ENCODE measurements at places on chromosomes 5 and 9. TPM values are rescaled to one million over a fixed set of nuclear protein-coding genes. Genes with fewer than 3 reads are reported as not detected.

The IL7R gene
- total RNA-seq, result 4.0 TPM

The C9orf153 gene
- not detected for total RNA-seq

The PCDHGA8 gene
- 1.0 TPM for total RNA-seq

The SPATA6L gene
- total RNA-seq, result 2.5 TPM

The CYSRT1 gene
- total RNA-seq, result 3.8 TPM

The THOC3 gene
- 41.6 TPM for total RNA-seq

The IFNW1 gene
- not detected for total RNA-seq

The MARCOL gene
- total RNA-seq, result not detected

The ANKS6 gene
- 25.7 TPM for total RNA-seq

The GPR21 gene
- not detected for total RNA-seq

The AJM1 gene
- 0.75 TPM for total RNA-seq

The LHX3 gene
- total RNA-seq, result not detected

The CACNA1B gene
- total RNA-seq, result 0.84 TPM

The EXD3 gene
- total RNA-seq, result 8.6 TPM

The MLANA gene
- total RNA-seq, result not detected

The IL31RA gene
- not detected for total RNA-seq

The KCNMB1 gene
- 0.04 TPM for total RNA-seq

The FGF1 gene
- 12.1 TPM for total RNA-seq

The STPG3 gene
- not detected for total RNA-seq

The GFPT2 gene
- 4.0 TPM for total RNA-seq

The PFN3 gene
- not detected for total RNA-seq

The PCA3 gene
- not detected for total RNA-seq

The C9 gene
- total RNA-seq, result not detected

The SLIT3 gene
- total RNA-seq, result 5.0 TPM

The IL5 gene
- not detected for total RNA-seq

The PRRC1 gene
- 41.6 TPM for total RNA-seq

The CCNB1 gene
- 34.0 TPM for total RNA-seq

The IGIP gene
- total RNA-seq, result 4.1 TPM

The GABBR2 gene
- 9.7 TPM for total RNA-seq

The PRR7 gene
- total RNA-seq, result 10.3 TPM

The IFNK gene
- not detected for total RNA-seq

The SAPCD2 gene
- 5.3 TPM for total RNA-seq

The RALGPS1 gene
- 8.8 TPM for total RNA-seq

The RNF183 gene
- not detected for total RNA-seq

The PPP1R26 gene
- total RNA-seq, result 48.0 TPM

The SLC36A3 gene
- total RNA-seq, result not detected

The NUTM2F gene
- total RNA-seq, result not detected

The PCDHA1 gene
- not detected for total RNA-seq

The GRK6 gene
- 34.9 TPM for total RNA-seq

The CAVIN4 gene
- total RNA-seq, result 3.6 TPM

The SLC6A18 gene
- total RNA-seq, result not detected

The ZNF354C gene
- 6.9 TPM for total RNA-seq

The DOCK8 gene
- 3.8 TPM for total RNA-seq

The SPATA31A3 gene
- total RNA-seq, result not detected

The SPATA31D4 gene
- total RNA-seq, result not detected

The NDOR1 gene
- total RNA-seq, result 28.6 TPM

The RXRA gene
- total RNA-seq, result 15.0 TPM

The FOXD4 gene
- total RNA-seq, result 0.13 TPM

The NFIB gene
- total RNA-seq, result 3.3 TPM

The ACTBL2 gene
- 1.5 TPM for total RNA-seq

The ENTPD2 gene
- total RNA-seq, result 0.21 TPM

The ABO gene
- 1.8 TPM for total RNA-seq

The LRRC19 gene
- not detected for total RNA-seq

The SCGB3A2 gene
- not detected for total RNA-seq

Measured in kidney epithelial cell (primary cell).